Small intestine (tissue), 16 donors: ENCODE measurements at places on chromosomes 6 and 20. TPM values are rescaled to one million over a fixed set of nuclear protein-coding genes. Genes with fewer than 3 reads are reported as not detected.

ENPP4 gene
- 14.4 TPM for polyA plus RNA-seq

LY6G6C gene
- polyA plus RNA-seq, result not detected

DNA sequence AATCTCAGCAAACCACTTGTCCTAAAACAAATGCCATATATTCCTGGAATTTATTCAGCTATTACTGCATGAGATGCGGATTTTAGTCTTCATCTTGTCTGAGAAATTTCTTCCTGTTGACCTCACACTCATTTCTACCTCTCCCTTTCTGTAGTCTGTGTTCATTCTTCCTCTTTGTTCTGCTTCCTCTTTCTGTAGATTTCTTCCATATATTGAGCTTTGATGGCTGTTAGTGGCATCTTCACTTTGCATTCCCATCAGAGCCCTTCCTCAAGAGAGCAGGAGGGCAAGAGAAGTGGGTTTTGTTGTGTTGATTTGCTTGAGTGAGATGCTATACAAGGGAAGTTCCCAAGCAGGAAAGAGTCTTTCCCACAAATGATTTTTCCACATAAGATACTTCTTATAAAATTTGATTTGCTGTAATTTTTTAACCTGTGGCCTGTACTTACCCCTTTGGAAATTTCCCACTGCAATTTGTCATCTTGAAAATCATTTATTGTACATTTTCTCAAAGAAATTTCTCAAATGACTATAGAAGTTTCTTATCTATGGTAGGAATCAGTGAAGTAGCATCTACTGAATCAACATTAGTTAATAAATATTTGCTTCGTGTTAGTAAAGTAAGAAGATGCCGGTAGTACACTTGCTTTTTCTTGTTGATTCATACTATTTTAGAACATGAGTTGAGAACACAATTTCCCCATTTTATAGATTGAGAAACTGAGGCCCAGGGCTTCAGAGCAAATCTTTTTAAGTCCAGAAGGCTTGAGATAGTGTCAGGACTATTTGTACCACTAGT is 43.8 kb downstream of the MAP3K4 start:
- no peaks in the 10 kb centered on the region for H3K4me1 ChIP-seq
- peaks cover 6% of the 10 kb centered on the region for H3K36me3 ChIP-seq
- no peak overlapping the region for H3K27ac ChIP-seq
- no peak for DNase-seq
- no peak overlapping the region for H3K4me3 ChIP-seq

ACSS1 gene
- polyA plus RNA-seq, result 27.9 TPM

GRCh38 chr6:110446405-110446804 is 30.0 kb downstream of the SLC22A16 start:
- H3K27me3 ChIP-seq, result no peaks in the 10 kb centered on the region
- no peak for DNase-seq
- H3K36me3 ChIP-seq, result no peaks in the 10 kb centered on the region
- H3K4me3 ChIP-seq, result no peak overlapping the region
- no peak overlapping the region for H3K27ac ChIP-seq

- H3K4me3 ChIP-seq, result no peak overlapping the region
- no peaks in the 10 kb centered on the region for H3K36me3 ChIP-seq
- H3K27me3 ChIP-seq, result no peaks in the 10 kb centered on the region
- no peak overlapping the region for H3K27ac ChIP-seq
- DNase-seq, result no peak
Observed at GRCh38 chr20:47753576-47754387, 31.5 kb downstream of the SULF2 start.

- H3K4me3 ChIP-seq, result no peak overlapping the region
- H3K27me3 ChIP-seq, result no peaks in the 10 kb centered on the region
- H3K4me1 ChIP-seq, result no peaks in the 10 kb centered on the region
- H3K27ac ChIP-seq, result no peak overlapping the region
- no peak for DNase-seq
- H3K36me3 ChIP-seq, result no peaks in the 10 kb centered on the region
Observed at GRCh38 chr6:152118678-152119077, 311.2 kb downstream of the ESR1 start.

THBS2 gene
- polyA plus RNA-seq, result 0.81 TPM

GRCh38 chr6:89566930-89567629 is 71.5 kb downstream of the LYRM2 start:
- H3K27me3 ChIP-seq, result no peaks in the 10 kb centered on the region
- no peaks in the 10 kb centered on the region for H3K4me1 ChIP-seq
- H3K36me3 ChIP-seq, result no peaks in the 10 kb centered on the region
- no peak overlapping the region for H3K27ac ChIP-seq
- no peak for DNase-seq

DNA sequence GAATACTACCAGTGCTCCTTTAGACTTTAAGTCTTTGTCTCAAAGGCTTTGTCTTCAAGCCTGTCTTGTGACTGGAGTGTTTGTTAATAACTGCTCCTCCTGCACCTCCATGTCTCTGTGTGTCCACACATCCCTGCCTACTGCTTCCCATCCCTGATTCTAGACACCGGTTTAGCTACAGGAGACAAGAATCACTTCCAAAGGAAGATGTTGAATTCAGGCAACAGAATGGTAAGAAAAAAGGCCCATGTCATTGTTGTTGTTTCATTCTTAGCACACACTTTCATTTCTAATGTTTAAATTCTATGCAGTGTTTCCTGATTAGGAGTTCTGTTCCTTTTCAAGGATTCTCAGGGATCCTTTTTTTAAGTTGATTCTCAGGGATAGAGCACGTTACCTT is 293.6 kb upstream of the STXBP5 start:
- no peaks in the 10 kb centered on the region for H3K36me3 ChIP-seq
- no peaks in the 10 kb centered on the region for H3K27me3 ChIP-seq
- H3K27ac ChIP-seq, result no peak overlapping the region
- H3K4me3 ChIP-seq, result no peak overlapping the region
- DNase-seq, result no peak

DNA sequence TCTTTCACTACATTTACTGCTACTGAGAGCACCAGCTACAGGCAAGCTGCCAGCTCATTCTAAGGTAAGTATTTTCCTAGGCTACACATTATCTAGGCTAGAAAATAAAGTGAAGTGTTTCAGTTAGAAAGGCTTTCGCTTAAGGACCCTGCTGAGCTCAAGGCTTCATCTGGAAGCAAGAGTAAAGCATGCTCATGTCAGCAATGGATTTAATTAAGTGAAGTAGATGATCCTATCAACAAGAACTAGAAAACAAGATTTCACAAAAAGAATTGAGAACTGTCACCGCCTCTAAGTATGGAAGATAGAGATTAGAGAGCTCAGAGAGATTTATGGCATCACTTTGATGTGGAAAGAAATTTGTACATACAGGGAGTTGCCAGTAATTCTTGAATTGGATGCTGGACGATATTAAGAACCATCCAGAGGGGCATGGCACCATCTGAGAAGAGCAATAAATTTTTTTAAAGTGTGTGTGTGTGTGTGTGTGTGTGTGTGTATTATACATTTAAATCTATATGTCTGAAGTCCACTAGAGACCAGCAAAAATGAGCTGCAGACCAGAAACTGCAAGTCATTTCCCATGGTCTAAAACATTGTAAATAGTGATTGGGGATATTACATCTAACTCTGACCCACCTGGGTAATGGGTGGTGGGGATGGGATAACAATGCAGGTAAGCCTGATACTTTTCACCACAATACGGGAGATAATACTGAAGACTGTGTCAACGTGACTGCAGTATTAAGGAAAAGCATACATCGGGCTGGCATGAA is 105.2 kb upstream of the MAP7 start:
- H3K36me3 ChIP-seq, result no peaks in the 10 kb centered on the region
- H3K27me3 ChIP-seq, result no peaks in the 10 kb centered on the region
- no peak overlapping the region for H3K4me3 ChIP-seq
- H3K27ac ChIP-seq, result no peak overlapping the region
- DNase-seq, result no peak

- H3K36me3 ChIP-seq, result no peaks in the 10 kb centered on the region
- no peaks in the 10 kb centered on the region for H3K27me3 ChIP-seq
- H3K4me3 ChIP-seq, result no peak overlapping the region
Observed at GRCh38 chr6:81774542-81774941, 22.1 kb upstream of the TENT5A start.

DNA sequence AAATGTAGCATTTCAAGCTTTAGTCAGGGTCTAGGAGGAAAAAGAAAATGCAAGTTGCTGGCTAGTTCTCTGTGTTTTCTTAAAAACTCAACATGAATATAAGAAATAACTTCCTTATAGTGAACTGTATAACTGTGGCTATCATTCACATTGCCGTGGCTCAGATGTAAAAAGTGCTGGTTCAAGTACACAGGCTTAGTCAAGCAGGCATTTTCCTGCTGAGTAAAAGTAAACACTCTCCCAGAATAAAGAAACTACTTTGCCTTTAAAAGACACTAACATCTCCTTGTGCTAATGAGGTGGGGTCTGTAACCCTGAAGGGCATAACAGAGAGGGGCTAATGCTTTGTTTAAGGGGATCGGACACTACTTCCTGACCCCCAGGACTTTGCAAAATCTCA is 3.3 kb downstream of the ATP5F1E start:
- no peak overlapping the region for H3K4me3 ChIP-seq
- no peaks in the 10 kb centered on the region for H3K27me3 ChIP-seq
- DNase-seq, result no peak
- H3K4me1 ChIP-seq, result peaks cover 12% of the 10 kb centered on the region
- no peak overlapping the region for H3K27ac ChIP-seq

GRCh38 chr20:50481741-50482140 is 28.4 kb upstream of the PTPN1 start:
- H3K27me3 ChIP-seq, result no peaks in the 10 kb centered on the region
- H3K4me1 ChIP-seq, result no peaks in the 10 kb centered on the region
- H3K4me3 ChIP-seq, result no peak overlapping the region

STK4 gene
- polyA plus RNA-seq, result 15.8 TPM

DNA sequence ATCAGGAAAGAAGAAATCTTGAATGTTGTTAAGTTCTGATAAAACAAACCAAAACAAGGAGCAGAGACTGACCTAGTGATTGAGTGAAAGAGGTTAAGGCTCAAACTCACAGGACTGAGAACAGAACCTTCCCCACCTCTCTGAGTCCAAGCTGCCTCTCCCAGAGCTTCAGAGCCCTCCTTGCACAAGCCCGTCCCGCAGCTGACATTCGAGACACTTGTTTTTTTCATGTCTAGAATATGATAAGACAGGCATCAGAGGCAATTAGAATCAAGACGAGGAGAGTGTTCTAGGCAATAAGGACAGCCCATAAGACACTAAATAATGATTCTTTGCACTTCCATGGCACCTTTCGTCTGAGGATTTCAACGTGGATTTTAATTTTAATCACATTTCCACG is 140.6 kb downstream of the PXDC1 start:
- no peaks in the 10 kb centered on the region for H3K4me1 ChIP-seq
- H3K27me3 ChIP-seq, result no peaks in the 10 kb centered on the region
- H3K4me3 ChIP-seq, result no peak overlapping the region
- H3K36me3 ChIP-seq, result no peaks in the 10 kb centered on the region
- H3K27ac ChIP-seq, result no peak overlapping the region

ALDH5A1 gene
- 1.3 TPM for polyA plus RNA-seq

DNA sequence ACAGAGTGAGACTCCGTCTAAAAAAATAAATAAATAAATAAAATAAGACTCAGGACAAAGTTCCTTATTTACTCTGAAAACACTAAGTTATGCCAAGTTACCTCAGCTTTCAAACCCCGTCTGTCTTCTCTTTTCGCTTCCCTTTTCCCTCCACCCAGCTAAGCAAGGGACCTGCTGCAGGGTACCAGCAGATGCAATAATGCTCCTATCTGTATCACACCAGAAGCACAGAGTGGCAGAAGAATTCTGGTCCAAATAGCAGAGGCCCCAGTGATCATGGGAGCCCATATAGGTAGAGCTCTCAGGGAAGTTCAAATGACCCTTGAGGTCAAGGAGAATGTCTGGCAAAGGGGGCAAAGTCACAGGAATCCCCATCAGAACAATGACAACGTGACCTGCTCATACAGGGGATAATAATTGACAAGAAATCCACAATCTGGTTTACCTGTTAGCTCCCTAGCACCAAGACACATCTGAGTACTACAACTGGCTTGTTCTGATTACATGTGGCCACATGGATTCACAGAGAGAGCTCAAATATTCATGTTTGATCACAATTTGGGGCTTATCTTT is 8.7 kb downstream of the GCM1 start:
- no peak overlapping the region for H3K4me3 ChIP-seq
- no peak for DNase-seq
- H3K36me3 ChIP-seq, result no peaks in the 10 kb centered on the region
- H3K27me3 ChIP-seq, result no peaks in the 10 kb centered on the region

BPIFB1 gene
- not detected for polyA plus RNA-seq

DNA sequence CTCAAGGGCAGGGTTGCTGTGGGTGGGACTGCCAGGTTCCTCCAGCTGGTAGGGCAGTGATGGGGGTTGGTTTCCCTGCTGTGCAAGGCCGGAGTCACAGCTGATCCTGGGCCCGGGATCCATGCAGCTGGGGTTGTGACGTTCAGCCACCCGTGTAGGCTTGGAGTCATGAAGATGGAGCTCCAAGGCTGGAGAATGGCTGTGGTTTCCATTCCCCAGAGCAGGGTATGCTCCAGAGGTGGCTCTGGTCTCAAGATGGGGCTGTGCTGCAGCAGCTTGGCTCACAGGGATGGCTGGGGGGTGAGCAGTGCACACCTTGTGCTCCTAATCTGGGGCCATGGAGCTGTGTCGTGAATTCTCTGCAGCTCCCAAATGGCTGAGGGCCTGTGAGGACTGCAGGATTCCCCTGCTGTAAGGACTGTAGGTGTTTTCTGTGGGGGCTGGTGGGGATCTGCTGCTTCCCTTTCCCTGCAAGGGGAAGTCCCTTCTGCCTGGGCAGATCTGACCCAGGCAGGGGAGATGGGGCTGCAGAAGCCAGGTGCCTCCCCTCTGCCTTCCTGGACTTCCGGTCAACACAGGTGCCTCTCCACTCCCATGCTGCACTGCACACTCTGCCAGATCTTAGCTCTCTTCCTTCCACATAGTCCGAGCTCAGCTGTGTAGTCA is 15.9 kb downstream of the KIF25 start:
- DNase-seq, result no peak
- no peaks in the 10 kb centered on the region for H3K4me1 ChIP-seq
- H3K27me3 ChIP-seq, result no peaks in the 10 kb centered on the region
